ENCODE measurements at places on chromosomes 12 and 14. TPM values are rescaled to one million over a fixed set of nuclear protein-coding genes. Genes with fewer than 3 reads are reported as not detected.

The YARS2 gene
- total RNA-seq: 26.7 TPM

The KCNH3 gene
- 35.3 TPM for total RNA-seq

The NKX2-8 gene
- total RNA-seq: 7.5 TPM

- DNase-seq: no peak
These were observed 28.2 kb downstream of the SOX5 start for GRCh38 chr12:23921099-23921856.

- peak; percentile 87 for DNase-seq
These were observed 19.0 kb upstream of the GPRC5A start for GRCh38 chr12:12872139-12872933.

DNA sequence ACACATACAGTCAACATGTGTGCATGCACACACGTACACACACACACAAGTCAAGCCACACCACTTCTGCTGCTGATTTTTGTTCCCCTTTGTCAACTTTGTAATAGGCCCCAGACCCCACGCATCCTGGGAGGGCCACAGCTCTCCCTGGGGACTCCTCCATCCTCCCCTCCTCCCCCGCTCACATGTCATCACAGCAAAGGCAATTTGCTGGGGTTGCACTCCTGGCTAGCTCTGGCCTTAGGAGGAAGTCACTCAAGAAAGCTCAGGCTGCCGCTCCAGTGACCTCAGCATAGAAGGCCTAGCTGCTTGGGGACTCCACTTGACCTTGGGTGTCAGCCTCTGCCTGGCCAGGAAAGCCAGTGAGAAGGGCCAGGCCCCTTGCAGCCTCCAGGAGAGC, 27.2 kb downstream of the NGB start:
- DNase-seq: no peak
